Stimulated activated CD4-positive, alpha-beta T cell treated with anti-CD3 and anti-CD28 coated beads, Interleukin-15, amount 100 ng/mL, for 1 hour (primary cell): ENCODE measurements at places on chromosomes 16 and 17.

DNA sequence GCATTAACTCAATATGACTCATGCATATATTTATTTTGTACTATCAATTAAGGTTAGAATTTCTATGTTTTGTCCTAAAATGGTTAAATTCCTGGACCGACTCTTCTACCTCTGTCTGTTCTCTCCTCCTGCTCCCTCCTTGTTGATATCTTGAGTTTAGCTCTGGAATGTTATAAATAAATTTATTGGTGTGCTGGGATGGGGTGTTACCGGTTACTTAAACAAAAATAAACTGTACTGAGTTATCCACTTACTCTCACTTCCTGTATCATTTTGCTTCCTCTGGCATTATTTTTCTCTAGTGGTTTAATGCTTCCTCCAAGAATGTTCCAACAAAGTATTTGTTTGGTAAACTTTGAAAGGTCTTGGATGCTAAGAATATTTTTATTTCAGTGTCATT, 120.1 kb downstream of the ABCA8 start:
- no peak for DNase-seq

DNA sequence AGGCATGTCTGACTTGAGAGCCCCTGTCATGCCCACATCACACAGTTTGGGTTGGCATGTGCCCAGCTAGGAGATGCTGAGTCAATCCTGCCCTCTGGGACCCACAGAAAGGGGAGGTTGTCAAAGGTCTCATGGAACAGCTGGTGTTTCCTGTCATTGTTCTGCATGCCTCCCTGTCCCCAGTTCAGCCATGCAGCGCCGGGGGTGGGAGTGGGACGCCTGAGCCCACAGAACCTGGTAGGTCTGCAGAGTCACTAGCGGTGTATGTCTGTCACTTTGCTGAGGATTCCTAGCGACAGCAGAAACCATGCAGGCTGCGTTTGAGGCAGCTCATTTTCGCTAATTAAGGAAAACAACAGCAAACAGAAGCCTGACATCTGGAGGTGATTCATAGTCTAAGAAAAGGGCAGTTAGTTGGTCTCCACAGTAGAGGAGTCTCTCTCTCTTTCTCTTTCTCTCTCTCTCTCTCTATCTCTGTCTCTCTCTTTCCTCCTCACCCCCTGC, 19.6 kb upstream of the CCL1 start:
- DNase-seq, result no peak

DNA sequence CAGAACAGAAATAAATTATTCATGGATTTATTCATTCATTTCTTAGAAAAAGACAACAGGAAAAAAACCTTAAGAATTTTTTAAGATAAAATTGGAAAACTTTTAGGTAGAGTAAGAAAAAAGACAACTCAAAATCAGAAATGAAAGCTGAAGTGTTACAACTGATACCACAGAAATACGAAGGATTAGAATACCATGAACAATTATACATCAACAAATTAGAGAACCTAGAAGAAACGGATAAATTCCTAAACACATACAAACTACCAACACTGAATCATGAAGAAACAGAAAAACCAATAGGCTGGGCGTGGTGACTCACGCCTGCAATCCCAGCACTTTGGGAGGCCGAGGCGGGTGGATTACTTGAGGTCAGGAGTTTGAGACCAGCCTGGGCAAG, 27.8 kb downstream of the CTRB2 start:
- no peak for DNase-seq

DNA sequence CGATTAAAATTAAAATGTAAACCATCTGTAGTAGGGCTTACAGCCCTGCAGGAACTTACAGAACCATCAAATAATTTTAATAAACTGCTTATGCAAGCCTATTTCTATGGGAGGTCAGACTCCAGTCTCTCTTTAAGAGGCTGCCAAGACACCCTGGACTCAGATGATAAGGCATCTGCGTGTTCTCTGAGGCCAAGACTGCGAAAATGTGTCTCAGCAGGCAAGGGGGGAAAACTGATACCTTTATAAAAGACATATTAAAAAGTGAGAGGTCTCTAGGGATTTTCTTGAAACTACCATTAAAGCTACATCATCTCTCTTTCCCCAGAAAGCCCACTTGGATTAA, 32.2 kb downstream of the MPHOSPH6 start:
- no peak for DNase-seq

GRCh38 chr16:66135421-66135831, 231.1 kb upstream of the CDH5 start:
- DNase-seq, result no peak

DNA sequence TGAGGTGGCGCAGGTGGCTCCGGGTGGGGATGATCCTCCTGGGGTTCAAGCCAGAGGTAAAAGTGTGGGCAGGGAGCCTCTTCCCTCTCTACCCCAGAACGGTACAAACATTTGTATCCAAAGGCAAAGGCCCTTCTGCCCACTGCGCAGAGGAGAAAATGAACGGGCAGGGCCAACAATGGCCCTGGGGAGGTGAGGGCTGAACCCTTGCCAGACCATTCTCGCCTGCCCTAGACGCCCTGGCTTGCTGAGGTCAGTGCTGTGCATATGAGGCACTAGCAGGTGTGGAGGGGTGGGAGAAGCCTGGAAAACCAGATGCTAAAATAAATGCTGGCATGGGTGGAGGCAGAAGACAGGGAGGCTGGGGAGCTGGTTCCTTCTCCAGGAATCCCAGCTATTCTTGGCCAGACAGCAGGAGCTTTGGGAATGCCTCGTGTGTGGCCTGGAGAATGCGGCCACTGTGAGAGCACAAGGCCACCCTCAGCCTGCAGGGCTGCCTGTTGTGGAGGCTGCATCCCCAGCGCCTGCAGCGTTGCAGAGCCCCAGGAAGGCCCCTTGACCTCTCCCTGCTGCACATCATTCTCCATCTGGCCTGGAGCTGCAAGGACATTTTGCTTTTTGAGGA, 4.5 kb downstream of the C17orf50 start:
- DNase-seq, result no peak

DNA sequence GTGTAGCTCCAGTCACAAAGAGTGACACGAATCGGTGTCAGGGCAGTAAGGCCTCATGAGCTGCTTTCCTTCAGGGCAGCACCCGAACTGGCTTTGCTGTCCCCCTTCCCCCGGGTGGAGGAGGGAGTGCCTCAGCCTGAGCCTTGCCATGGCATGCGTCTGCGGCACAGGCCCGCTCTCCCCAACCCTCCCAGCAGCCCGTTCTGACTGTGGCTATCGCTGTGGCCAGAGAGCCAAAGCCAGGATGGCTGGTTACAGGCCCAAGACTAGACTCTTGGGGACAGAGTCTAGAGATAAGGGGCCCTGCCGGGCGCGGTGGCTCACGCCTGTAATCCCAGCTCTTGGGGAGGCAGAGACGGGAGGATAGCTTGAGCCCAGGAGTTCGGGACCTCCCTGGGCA, 25.9 kb downstream of the CLUH start:
- DNase-seq, result no peak

GRCh38 chr16:24477492-24477891, 61.9 kb upstream of the RBBP6 start:
- DNase-seq, result no peak

DNA sequence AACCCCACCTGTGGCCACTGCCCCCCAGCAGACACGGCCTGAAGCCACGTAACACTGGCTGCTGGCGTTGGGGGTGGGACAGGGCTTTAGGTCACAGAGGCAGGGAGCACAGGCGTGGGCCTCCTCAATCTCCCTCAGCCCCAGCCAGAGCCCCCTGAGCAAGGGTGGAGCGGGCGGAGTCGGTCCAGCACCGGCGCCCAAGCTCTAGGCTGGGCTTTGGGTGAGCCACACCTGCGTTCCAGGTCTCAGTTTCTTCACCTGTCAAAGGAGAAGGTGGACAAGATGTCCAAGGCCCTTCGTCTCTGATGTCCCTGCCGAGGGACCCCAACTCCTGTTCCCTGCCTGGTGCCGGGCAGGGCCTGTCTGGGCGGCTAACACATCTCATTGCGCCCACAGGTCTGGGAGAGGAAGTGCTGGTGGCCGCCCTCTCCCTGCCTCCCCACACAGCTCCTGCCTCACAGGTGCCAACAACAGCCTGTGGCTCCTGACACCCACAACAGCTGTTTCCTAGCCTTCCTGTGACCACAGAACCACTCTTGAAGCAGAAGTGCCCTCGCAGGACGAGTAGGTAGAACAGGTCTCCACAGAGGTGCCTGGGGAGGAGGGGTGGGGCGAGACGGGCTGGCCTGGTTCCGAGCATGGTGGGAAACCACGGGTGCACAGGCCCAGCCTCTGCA, 12.0 kb downstream of the FAM83G start:
- DNase-seq, result no peak

GRCh38 chr17:61467416-61468262, 15.4 kb downstream of the TBX4 start:
- no peak for DNase-seq
